Activated T-cell treated with anti-CD3 and anti-CD28 coated beads for 48 hours (primary cell): ENCODE measurements at places on chromosomes 12 and 14.
A peak's percentile ranks its signal among the peaks of the same experiment; 100 is the strongest.

- DNase-seq, result no peak
Measured at GRCh38 chr14:61891170-61891569, 128.9 kb downstream of the SNAPC1 start.

GRCh38 chr14:29710015-29710414 is 217.6 kb downstream of the PRKD1 start:
- no peak for DNase-seq

GRCh38 chr12:90036637-90037036 is 328.0 kb upstream of the ATP2B1 start:
- DNase-seq, result no peak

GRCh38 chr12:71684081-71684480 is 1.8 kb upstream of the TMEM19 start:
- DNase-seq, result no peak

DNA sequence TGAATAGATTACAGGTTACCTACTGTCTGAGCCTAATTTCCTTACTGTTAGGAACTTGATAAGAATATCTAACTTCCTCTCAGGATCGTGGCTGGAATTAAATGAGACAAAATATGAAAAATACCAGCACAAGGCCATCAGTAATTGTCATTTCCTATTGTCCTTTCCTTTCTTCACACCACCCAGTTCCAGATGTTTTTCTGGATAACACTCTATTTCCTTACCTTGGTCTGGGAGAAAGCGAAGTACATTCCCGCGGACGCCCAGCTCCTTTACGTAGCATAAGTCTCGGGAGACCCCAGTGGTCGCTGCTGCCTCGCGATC is 376 bp downstream of the GDF3 start:
- DNase-seq, result no peak

GRCh38 chr12:57097554-57097835 is 8.6 kb downstream of the NAB2 start:
- DNase-seq, result no peak

- DNase-seq, result no peak
Measured at GRCh38 chr14:23364164-23365035, 572 bp downstream of the EFS start.

DNA sequence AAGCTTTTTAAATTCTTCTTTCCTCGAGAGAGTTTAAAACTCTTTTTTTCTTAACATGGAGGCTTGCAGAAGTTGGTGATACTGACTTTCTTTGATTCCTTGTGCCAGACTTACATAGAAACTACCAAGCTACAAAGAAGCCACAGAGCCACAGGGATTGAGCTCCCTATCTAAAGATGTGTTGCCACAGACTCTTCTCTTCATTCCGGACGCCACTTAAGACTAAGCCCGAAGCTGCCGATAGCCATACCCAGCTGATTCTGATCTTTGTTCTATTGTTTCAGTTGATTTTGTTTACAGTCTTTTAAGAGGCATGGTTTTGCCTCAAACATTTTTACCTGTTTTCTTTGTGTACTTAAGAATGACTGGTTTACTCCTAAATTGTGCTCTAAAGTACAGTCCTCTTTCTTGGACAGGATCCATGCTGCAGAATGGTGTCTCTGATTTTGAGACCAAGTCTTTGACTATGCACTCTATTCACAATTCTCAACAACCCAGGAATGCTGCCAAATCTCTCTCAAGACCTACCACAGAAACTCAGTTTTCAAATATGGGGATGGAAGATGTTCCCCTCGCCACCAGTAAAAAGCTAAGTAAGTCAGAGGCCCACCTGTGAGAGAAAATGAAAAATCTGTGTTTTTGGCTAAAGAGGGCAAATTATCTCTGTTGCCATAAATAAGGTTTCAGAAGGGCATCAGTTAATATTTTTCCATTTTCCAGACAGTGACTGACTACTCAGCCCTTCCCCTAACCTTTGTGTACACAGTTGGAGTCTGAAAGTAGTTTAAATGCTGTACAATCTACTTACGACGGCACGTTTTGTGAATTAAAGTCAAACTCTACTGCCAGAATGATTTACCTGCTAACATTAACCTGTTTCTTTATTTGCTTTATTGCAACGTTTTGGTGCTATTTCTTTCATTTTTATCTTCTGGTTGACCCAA is 42.1 kb upstream of the KCNH3 start:
- no peak for DNase-seq

- DNase-seq, result no peak
Measured at GRCh38 chr14:98701377-98701776, 570.6 kb downstream of the BCL11B start.

GRCh38 chr12:72264548-72265175 is 7.5 kb upstream of the TRHDE start:
- no peak for DNase-seq

GRCh38 chr14:32205554-32205953 is 2.5 kb upstream of the RNU6-8 start:
- no peak for DNase-seq

DNA sequence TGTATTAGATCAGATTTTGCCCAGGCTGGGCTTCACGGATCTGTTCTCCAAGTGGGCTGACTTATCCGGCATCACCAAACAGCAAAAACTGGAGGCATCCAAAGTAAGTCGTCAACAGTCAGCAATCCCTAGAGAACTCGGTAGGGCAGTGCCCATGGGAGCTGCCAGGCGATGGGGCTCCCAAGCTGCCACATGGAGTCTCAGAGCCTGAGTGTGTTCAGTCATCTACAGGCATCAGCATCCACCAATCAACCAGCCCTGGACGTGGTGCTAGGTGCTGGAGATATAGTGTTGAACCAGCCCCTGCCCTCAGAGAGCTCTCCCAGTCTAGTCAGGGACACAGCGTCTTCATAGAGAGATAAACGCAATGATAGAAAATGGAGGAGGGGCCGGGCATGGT is 6.9 kb downstream of the SERPINA4 start:
- DNase-seq, result no peak

DNA sequence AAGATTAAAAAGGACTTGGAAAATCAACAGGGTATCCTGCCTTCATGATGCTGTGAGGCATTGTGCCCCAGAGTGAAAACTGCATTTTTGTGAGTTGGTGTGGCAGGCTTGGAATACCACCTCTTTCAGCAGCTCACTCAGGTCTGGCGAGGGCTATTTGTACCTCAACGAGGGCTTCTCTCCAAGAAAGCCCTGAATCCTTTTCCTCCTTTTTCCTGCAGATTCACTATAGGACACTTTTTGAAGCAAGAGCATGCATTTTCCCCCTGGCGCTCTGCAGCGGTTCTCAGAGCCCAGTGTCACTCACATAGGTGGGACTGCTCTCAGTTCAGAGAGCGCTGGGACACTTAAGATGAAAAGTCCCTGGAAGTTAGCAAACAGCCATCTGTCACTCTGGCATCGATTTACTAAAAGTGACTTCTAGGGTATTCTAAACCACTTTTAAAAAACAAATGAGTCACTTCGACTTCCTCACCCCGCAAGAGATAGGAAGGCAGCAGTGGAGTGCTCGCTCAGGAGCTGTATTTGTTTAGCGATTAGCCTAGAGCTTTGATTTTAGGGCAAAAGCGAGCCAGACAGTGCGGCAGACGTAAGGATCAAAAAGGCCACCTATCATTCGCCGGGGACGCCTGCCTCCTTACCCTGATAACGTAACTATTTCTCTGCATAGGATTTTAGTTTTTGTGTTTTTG is 782 bp upstream of the LGR5 start:
- no peak for DNase-seq

DNA sequence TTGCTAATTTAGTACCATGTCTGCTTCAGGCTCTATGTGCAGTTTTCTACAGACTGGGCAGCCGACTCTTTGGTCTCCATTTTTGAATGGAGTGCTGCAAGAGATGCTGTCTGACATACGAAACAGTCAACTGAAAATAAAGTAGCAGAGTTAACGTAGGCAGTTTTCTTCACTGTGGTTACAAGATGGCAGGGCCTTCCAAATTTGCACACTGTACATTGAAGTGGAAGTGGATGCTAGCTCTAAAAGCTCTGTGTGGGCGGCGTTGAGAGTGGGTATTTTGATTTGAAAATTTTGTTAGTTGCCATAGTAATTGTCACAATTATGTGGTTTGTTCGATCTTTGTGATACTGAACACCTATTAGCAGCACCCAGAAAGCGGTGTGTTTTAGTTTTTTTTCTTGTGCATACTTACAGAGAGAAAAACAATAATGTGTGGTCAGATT is 154.9 kb upstream of the ATP2B1 start:
- DNase-seq, result peak; percentile 40

- no peak for DNase-seq
Measured at GRCh38 chr12:68509242-68509641, 101.5 kb upstream of the RAP1B start.

DNA sequence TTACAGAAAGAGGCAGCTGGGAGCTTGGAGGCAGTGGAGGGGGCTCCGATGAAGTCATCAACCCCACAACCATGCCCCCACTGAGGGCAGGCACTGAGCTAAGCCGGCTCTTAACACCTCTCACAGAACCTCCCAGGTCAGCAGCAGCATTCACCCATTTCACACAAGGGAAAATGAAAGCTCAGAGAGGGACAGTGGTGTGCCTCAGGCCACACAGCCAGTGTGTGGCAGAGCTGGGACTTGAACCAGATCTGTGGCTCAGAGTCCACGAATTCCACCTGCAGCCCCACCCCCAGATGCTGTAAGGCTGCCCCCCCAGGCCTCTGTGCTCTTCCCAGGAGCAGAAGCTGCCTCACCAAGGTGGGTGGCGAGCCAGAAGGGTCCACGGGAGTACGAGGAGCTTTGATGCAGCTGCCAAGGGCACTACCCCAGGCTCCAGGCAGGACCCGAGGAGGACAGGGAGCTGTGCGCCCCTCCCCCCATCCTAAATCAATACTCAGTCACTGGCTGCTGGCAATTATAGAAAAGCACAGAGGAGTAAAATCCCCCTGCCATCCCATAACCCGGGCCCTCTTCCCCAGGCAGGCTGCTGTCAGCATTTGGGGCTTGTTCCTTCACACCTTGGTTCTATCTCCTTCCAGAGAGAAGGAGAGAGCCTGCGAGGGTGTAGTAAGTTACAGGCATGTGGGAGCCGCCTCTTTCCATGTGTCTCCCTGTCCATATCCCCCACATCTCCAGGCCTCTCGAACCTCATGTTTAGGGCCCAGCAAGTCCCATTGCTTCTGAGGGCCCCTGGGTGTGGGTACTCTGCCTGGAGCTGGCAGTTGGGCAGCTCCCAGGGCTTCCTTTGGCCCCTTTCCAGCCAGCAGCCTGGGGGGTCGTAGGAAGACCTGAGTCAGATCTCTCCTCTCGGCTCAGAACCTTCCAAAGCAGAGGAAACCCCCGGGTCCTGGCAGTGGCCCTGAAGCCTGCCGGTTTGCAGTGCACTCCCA is 47.6 kb downstream of the FAM222A start:
- DNase-seq, result no peak

DNA sequence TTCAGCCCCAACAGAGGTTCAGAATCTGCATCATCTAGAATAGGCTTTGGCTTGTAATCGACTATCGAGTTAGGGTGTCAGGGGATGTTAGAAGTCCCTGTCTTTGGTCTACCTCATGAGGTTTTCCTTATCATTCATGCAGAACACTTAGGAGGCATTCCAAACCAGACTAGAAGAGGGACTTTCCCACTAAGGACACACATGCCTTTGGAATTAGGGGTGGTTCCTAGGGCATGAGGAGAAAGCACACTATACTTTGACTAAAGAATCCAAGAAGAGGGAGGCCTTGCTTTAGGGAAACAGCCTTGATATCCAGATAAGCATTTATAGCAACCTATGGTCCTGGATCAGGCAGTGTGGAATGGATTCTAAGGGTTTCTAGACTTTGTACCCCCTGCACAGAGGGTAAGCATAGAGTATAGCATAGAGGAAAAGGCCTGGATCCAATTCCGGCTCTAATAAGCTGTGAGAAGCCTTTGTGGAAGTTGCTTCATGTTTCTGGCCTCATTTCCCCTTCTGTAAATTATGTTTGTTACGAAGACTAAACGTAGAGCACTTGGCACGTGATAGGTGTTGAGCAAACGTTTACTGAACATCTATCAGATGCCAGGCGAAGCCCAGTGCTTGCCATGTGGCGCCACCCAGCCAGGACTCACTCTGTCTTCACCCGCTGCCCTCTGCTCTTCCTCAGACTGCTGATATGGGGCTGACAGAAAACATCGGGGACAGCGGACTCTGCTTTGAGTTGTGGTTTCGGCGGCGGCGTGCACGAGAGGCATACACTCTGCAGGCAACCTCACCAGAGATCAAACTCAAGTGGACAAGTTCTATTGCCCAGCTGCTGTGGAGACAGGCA is 13.2 kb downstream of the ZNF219 start:
- no peak for DNase-seq

GRCh38 chr12:76183459-76184186 is 99.1 kb upstream of the NAP1L1 start:
- DNase-seq, result peak; percentile 54

- peak; percentile 34 for DNase-seq
Measured at GRCh38 chr12:121579190-121579791, 1.5 kb downstream of the KDM2B start.

GRCh38 chr14:67579636-67580035 is 20.4 kb downstream of the PIGH start:
- DNase-seq, result no peak

- DNase-seq, result no peak
Measured at GRCh38 chr12:99130808-99131553, 485.9 kb downstream of the APAF1 start.

DNA sequence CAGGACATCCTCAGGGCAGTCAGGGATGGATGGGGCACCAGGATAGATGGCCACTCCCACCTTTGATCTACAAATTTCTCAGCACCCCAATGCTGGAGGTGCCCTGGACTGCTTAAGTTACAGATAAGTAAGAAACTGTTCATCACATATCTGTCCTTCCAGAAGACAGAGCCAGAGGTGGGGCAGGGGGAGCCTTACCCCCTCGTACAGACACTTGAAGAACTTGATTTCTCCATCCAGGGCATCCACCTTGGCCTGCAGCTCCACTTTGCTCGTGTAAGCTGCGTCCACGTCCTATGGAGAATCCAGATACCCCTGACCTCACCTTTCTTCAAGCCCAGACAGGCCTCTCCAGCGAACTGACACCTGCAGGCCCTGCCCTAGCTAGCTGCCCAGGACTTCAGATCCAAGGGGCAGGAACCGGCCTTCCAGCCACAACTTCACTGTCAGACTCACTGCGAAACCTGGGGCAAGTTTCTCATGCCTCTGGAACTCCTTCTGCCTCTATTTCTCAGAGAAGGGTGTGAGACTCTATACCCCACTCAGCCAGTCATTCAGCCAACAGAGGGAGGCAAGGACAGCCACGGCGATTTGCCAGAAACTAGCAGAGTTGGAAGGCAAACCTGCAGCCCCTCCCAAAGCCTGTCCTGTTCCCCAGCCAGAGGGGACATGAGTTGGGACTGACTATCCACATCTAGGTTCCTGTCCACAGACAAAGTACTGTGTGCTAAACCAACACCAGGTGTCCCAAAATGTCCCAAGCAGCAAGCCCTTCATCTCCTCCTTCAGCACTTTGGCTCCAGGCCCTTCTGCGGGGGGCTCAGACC is 3.8 kb downstream of the KRT73 start:
- no peak for DNase-seq

GRCh38 chr12:39902821-39903220 is 203.1 kb downstream of the SLC2A13 start:
- DNase-seq, result no peak

DNA sequence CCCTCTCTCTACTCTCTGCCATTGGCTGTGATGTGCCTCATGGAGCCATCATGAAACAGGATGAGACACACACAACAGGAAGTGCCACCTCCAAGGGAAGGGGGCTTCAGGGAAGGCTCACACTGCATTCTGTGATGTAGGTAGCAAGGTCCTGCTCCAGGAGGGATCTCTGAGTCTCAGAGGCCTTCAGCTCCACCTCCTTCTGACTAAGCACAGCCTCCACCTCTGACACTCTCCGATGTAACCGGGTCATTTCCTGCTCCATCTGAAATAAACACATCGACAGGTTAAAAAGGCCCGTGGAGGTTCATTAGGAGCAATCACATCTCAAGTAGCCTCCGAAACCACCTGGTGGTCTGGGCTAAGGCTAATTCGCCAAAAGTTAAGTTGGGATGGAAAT is 93.3 kb downstream of the CIT start:
- DNase-seq, result no peak

- no peak for DNase-seq
Measured at GRCh38 chr12:46160101-46160980, 108.5 kb downstream of the SLC38A1 start.
